WTC11 (cell line): ENCODE measurements at places on chromosomes 7 and 10.

- DNase-seq: no peak
- no peak overlapping the region for H3K4me3 ChIP-seq
- no peak overlapping the region; the same call in 1 of the 2 replicates for H3K27ac ChIP-seq
- H3K4me1 ChIP-seq: peaks cover 28% of the 10 kb centered on the region
- H3K36me3 ChIP-seq: no peaks in the 10 kb centered on the region
- H3K27me3 ChIP-seq: no peaks in the 10 kb centered on the region
These were observed 1094.4 kb downstream of the NRG3 start for GRCh38 chr10:82969405-82969804.

DNA sequence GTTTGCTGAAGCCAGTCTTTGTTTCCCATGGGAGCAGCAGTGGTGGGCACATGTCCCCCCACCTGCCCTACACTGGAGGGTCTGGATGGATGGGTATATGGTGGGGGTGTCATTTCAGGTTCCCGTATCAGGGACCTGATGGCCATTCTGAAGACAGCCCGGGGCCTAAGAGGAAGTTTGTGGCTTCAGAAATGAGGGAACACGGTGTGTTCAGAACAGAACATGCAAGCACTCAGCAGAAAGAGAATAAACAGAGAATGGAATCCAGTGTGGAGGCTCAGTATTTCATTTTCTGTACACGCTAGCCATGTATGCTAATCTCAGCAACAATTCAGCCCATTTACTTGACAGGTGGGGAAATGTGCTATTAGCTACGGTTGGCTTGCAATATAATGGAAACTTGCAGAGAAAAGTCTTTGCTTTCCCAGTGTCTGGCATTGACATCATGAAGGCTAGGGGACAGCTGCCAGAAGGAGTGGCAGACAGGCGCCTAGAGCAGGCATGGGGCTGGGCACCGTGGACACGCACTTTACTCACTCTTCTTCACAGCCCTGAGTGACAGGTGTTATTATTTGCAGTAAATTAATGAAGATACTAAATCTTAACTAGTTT lies 98.6 kb downstream of the ELMO1 start:
- H3K27ac ChIP-seq: no peak overlapping the region
- no peak overlapping the region for H3K4me3 ChIP-seq
- no peak for DNase-seq
- no peaks in the 10 kb centered on the region for H3K27me3 ChIP-seq

DNA sequence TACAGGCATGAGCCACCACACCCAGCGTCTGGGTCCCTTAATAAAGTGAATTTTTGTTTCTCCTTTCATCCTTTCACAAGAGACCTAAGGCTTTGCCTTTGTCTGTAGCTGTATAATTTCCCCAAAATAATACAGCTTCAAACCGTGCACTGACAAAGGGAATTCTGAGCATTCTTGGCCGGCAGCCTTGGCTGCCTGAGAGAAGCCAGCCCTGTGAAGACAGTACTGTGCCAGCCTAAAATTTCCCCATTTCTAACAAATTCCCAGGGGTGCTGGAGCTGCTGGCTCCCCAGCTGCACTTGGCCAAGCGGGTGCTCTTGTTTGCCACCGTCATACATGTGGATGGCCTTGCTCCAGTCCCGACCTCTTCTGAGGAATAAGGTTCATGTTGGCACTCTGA lies 106.2 kb downstream of the ZMYND11 start:
- H3K36me3 ChIP-seq: no peaks in the 10 kb centered on the region; the same call in 1 of the 2 replicates
- H3K27me3 ChIP-seq: no peaks in the 10 kb centered on the region
- H3K27ac ChIP-seq: no peak overlapping the region
- peaks cover 7% of the 10 kb centered on the region; the same call in 1 of the 2 replicates for H3K4me1 ChIP-seq

- no peak overlapping the region for H3K4me3 ChIP-seq
- H3K36me3 ChIP-seq: no peaks in the 10 kb centered on the region
- H3K4me1 ChIP-seq: peaks cover 2% of the 10 kb centered on the region; the same call in 1 of the 2 replicates
- no peak for DNase-seq
These were observed 49.9 kb upstream of the PPP1R3A start for GRCh38 chr7:113968713-113969112.

GRCh38 chr7:108824840-108825580 lies 255.3 kb downstream of the DNAJB9 start:
- H3K4me1 ChIP-seq: peaks cover 13% of the 10 kb centered on the region
- no peak for DNase-seq
- no peak overlapping the region for H3K4me3 ChIP-seq
- no peak overlapping the region for H3K27ac ChIP-seq

DNA sequence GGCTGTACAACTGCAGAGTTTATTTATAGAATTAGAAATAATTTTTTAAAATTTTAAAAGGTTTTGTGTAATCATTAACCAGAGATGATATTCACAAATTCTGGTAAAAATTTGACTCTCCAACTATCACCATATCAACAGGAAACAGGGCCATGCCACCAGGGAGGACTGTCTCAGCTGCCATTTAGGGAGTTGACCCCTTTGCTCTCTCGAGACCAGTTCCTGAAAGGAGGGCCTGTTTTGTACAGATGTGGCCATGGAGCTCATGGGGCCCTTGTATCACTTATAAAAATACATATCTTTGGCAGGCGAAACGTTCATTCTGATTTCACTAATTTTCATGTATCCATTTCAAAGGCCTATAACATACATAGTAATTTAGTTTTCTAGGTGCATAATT lies 20.3 kb downstream of the H2AZ2 start:
- H3K27me3 ChIP-seq: no peaks in the 10 kb centered on the region
- H3K36me3 ChIP-seq: peaks cover 40% of the 10 kb centered on the region
- no peak overlapping the region for H3K4me3 ChIP-seq
- H3K4me1 ChIP-seq: peaks cover 4% of the 10 kb centered on the region; the same call in 1 of the 2 replicates
- DNase-seq: no peak
- H3K27ac ChIP-seq: no peak overlapping the region

- H3K27me3 ChIP-seq: no peaks in the 10 kb centered on the region
- peaks cover 18% of the 10 kb centered on the region for H3K4me1 ChIP-seq
- no peak for DNase-seq
- H3K27ac ChIP-seq: peak overlapping the region; percentile 39
These were observed 60.3 kb downstream of the COBL start for GRCh38 chr7:51256209-51256781.

- peaks cover 6% of the 10 kb centered on the region; the same call in 1 of the 2 replicates for H3K4me1 ChIP-seq
- no peaks in the 10 kb centered on the region; the same call in 1 of the 2 replicates for H3K27me3 ChIP-seq
- H3K36me3 ChIP-seq: peaks cover 19% of the 10 kb centered on the region
- H3K27ac ChIP-seq: no peak overlapping the region
- DNase-seq: no peak
- H3K4me3 ChIP-seq: no peak overlapping the region
These were observed 211.6 kb upstream of the SP8 start for GRCh38 chr7:20998309-20998708.

- no peak overlapping the region for H3K27ac ChIP-seq
- H3K4me3 ChIP-seq: no peak overlapping the region
- H3K36me3 ChIP-seq: no peaks in the 10 kb centered on the region
- peaks cover 10% of the 10 kb centered on the region for H3K4me1 ChIP-seq
- peak; percentile 63 for DNase-seq
These were observed 22.2 kb upstream of the EXOC4 start for GRCh38 chr7:133230591-133231194.

GRCh38 chr10:11762706-11763500 lies 20.7 kb downstream of the ECHDC3 start:
- H3K27ac ChIP-seq: no peak overlapping the region
- H3K4me3 ChIP-seq: no peak overlapping the region
- no peaks in the 10 kb centered on the region for H3K27me3 ChIP-seq

- H3K4me1 ChIP-seq: peaks cover 24% of the 10 kb centered on the region
- no peaks in the 10 kb centered on the region; the same call in 1 of the 2 replicates for H3K27me3 ChIP-seq
- H3K4me3 ChIP-seq: no peak overlapping the region
- DNase-seq: peak; percentile 76
These were observed 72.5 kb downstream of the C10orf90 start for GRCh38 chr10:126598009-126598408.

DNA sequence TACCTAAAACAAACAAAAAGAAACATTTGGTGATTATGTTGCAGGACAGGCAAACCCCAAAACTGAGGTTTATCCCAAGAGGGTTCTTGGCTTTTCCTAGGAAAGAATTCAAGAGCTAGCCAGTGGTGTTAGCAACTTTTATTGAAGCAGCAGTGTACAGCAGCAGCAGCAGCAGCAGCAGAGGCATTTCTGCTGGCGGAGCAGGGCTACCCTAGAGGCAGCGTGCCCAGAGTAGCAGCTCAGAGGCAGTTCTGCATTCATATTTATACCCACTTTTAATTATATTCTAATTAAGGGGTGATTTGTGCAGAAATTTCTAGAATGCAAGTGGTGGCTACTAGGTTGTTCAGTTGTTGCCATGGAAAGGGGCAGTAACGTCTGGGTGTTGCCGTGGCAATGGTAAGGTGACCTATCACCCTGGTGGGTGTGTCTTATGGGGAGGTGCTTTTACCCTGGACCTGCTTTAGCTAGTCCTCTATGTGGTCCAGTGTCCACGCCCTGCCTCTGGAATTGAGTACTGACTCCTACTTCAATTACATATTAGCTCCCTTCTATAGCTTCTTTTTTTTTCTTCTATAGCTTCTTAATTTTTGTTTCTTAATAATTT lies 53.9 kb downstream of the VCL start:
- peak; percentile 29 for DNase-seq
- peaks cover 19% of the 10 kb centered on the region for H3K4me1 ChIP-seq
- no peak overlapping the region for H3K4me3 ChIP-seq
- H3K27me3 ChIP-seq: no peaks in the 10 kb centered on the region

- H3K27ac ChIP-seq: no peak overlapping the region
- peak; percentile 48 for DNase-seq
- peak overlapping the region; percentile 33 for H3K4me3 ChIP-seq
- H3K27me3 ChIP-seq: peaks cover 96% of the 10 kb centered on the region
- no peaks in the 10 kb centered on the region for H3K36me3 ChIP-seq
- H3K4me1 ChIP-seq: peaks cover 56% of the 10 kb centered on the region
These were observed 2.5 kb downstream of the LBX1 start for GRCh38 chr10:101226491-101227428.

GRCh38 chr10:8055420-8056349 lies 1.2 kb downstream of the GATA3 start:
- peaks cover 96% of the 10 kb centered on the region for H3K27me3 ChIP-seq
- no peak for DNase-seq
- H3K36me3 ChIP-seq: no peaks in the 10 kb centered on the region
- no peak overlapping the region for H3K27ac ChIP-seq
- H3K4me1 ChIP-seq: peaks cover 66% of the 10 kb centered on the region
- peak overlapping the region; percentile 72 for H3K4me3 ChIP-seq

- no peak overlapping the region for H3K27ac ChIP-seq
- H3K36me3 ChIP-seq: peaks cover 25% of the 10 kb centered on the region
- no peak for DNase-seq
- no peak overlapping the region for H3K4me3 ChIP-seq
These were observed 22.1 kb downstream of the CLDN12 start for GRCh38 chr7:90425376-90425775.

DNA sequence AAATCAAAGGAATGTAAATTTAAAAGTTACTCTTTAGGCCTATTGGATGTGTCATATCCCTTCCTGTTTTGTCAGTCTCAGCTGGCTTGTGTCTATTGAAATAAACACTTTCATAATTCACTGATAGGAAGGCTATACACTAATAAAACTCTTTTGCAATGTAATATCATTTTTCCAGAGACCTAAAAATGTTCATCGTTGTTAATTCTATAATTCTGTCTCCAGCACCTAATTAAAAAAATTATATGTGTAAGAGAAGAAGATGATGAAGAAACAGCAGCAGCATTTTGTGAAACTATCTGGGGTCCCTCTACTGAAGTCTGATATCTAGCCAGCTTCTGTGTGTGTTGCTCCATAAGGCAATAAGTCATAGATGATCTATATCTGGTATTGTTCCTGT lies 602.7 kb downstream of the ETV1 start:
- no peak overlapping the region for H3K4me3 ChIP-seq
- H3K36me3 ChIP-seq: no peaks in the 10 kb centered on the region
- no peaks in the 10 kb centered on the region for H3K4me1 ChIP-seq
- DNase-seq: no peak

DNA sequence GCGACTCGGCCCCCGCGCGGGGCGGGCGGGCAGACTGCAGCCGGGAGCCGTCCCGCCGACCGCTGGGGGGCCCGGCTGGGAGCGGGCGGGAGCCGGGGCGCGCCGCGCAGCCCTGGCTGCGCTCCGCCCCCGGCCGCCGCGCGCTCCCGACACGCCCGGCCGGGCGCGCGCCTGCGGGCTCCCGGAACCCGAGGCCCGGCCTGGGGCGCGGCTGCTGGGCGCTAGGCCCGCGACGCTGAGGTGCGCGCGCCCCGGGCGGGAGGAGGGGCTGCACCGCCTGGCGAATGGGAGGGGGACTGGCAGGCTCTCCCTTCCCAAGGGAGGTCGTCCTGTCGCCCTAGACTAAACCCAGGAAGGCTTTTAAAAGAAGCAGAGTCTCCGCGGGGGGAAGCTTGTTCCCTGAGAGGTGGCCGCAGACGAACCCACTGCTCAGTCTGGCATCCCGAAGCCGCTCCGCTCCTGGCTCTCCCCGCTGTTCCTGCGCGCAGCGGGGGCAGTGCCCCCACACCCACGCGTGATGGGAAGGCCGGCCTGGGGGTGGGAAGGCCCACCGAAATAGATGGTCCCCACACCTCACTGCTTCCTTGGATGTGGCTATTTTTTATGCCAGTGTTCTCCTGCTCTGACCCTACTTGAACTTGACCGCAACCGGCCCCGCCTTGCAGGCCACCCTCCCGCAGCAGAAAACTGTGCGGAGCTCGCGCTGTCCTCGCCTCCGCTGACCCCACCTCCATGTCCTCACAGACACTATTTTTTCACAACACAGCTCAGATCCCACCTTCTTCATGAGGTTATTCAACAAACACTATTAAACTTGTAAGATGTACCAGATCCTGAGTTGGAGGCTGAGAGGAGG lies at the start of gene VOPP1:
Gene VOPP1, minus strand, starts transcription at position 125 of the 856 bp plus-strand sequence. CDS start 178 bp downstream, outside the sequence.
- H3K4me1 ChIP-seq: peaks cover 51% of the 10 kb centered on the region
- H3K4me3 ChIP-seq: peak within 1 kb of the TSS; percentile 91
- H3K36me3 ChIP-seq: no peaks in the 10 kb centered on the region
- DNase-seq: peak; percentile 69
- peak within 1 kb of the TSS; percentile 52; the same call in 1 of the 2 replicates for H3K27ac ChIP-seq

DNA sequence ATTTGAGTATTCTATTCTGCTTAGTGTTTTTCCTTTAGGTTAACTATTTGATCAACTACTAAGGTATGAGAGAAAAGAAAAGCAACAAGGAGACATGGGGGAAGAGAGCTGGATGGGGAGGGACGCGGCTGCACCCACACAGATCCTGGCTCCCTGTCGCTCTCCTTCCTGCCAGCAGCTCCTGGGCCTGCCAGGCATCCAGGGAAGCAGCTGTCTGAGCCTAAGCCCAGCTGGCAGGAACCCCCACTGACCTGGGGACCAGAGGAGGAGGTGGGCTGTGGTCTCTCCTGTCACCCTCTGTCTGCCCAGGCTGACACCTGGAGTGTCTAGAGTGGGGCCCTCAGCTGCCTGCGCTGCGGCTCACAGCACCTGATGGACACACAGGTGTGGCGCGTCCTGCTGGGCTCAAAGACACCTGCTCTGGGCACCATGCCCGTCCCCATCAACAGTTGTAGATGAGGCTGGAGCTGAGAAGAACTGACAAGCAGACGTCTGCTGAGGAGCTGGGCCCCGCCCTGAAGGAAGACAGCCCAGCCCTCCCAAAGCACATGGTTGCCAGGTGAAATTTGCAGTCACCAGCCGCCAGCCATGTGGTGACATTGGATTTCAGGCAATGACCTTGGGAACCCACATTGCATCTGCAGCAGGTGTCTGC lies 207.9 kb downstream of the PLXNA4 start:
- DNase-seq: no peak
- peaks cover 3% of the 10 kb centered on the region for H3K27me3 ChIP-seq
- H3K4me1 ChIP-seq: peaks cover 4% of the 10 kb centered on the region; the same call in 1 of the 2 replicates
- H3K36me3 ChIP-seq: no peaks in the 10 kb centered on the region
- H3K4me3 ChIP-seq: no peak overlapping the region
- no peak overlapping the region for H3K27ac ChIP-seq

- no peak for DNase-seq
- H3K4me1 ChIP-seq: peaks cover 11% of the 10 kb centered on the region
- no peaks in the 10 kb centered on the region for H3K36me3 ChIP-seq
- peaks cover 26% of the 10 kb centered on the region for H3K27me3 ChIP-seq
- no peak overlapping the region for H3K27ac ChIP-seq
- no peak overlapping the region for H3K4me3 ChIP-seq
These were observed 437.2 kb downstream of the AUTS2 start for GRCh38 chr7:70035519-70035918.
